Renal cortex interstitium (tissue), 15 donors: ENCODE measurements at places on chromosomes 7 and 10. TPM values are rescaled to one million over a fixed set of nuclear protein-coding genes. Genes with fewer than 3 reads are reported as not detected.

- no peak for DNase-seq
Measured at GRCh38 chr7:31550432-31550831, 36.5 kb downstream of the ITPRID1 start.

DNA sequence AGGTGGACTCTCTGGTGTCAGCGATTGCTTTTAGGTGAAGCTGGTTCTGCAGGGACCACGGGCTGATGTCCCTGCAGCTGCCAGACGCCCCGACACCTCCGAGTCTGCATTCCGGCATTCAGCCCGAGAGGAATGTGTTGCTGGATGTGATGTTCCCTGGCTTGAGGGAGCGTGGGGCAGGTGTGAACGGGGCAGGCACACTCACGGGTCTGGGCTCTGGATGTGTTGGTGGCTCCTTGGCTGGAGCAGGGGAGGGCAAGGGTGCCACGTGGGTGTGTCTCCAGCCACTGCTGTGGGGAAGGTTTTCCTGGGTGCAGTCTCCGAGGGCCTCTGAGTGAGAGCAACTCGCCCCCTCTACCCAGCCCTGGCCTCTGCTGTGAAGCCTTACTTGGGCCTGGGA lies 140.5 kb downstream of the CAMK1D start:
- no peak for DNase-seq

The PON1 gene
- polyA plus RNA-seq = 3.6 TPM

DNA sequence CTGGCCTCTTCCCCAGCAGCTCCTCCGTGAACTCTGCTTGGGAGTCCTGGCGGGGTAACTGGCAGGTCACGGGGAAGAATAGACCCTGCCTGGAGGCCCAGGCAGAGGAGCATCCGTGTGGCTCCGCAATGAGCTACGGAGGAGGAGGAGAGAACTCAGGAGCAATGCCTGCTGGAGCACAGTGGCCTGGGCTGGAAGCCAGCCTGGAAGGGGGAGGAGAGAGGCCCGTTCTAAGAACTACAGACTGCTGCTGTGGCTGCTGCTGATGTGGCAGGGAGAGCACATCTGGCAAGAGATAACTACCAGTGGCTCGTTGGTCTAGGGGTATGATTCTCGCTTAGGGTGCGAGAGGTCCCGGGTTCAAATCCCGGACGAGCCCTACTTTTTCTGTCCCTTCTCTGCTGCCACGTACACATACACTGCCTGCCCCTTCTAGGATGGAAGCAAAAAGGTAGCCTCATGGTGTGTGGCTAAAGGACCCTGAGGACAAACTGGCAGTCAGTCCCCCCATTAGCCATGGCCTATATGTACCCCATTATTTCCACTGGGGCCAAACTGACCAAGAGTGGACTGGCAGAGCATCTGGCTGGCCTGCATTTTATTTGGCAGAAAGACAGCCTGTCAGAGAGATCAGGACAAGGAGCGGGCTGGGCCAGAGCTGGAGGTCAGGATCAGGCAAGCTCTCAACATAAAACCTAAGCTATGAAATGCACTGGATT lies 7.7 kb upstream of the OPN1SW start:
- DNase-seq = peak; percentile 69

The HOXA2 gene
- polyA plus RNA-seq = 10.8 TPM

The HMX3 gene
- polyA plus RNA-seq = not detected
